ENCODE measurements at places on chromosomes 6 and 20. TPM values are rescaled to one million over a fixed set of nuclear protein-coding genes. Genes with fewer than 3 reads are reported as not detected.

The BHLHE23 gene
- not detected for total RNA-seq

DNA sequence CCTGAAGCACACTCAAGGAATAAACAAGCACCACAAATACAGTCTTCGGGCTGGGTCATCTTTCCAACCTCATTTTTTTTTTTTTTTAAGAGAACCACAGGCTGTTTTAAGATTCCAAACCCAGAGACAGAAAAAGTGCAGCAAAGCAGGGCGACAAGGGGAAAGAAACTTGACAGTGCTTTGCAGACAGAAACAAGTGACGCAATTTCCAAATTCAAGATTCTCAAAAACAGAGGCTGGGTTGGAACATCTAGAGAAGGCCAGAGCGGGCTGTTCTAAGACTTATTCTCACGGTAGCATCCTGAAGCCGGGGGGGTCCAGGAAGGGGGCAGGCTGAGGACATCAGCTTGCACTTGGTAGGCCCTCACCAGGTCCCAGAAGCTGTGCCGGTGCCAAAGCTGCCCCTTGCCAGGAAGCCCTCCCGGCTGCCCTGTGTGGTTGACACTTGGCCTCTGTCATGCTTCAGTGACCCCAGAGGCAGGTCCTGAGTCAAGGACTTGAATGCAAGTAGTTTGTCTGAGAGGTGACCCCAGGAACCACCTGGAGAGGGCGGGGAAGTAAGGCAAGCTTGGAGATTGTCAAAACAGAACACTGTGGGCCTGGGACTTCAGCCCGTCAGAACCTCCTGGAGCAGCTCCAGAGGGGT, 50.5 kb downstream of the BMP7 start:
- DNase-seq, result no peak

GRCh38 chr6:148441454-148441911, 98.8 kb downstream of the SASH1 start:
- no peak for DNase-seq

GRCh38 chr20:1310506-1311190, 18.3 kb downstream of the SDCBP2 start:
- DNase-seq, result no peak

DNA sequence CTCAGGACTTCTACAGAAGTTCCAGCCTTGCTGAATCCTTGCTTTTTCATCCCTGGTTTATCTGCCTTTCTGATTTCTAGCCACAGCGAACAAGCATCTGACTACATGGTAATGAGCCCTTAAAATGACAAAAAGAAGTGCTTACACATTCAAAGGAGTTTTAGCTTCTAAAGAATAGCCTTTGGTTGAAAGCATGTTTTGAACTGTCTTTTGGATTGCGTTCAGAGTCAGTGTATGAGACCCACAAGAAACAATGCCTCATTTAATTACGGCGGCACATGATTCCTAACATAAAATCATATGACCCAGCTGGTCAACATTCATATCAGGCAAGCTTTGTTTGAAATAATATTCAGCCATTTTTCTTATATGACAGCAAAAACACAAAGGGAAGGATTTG, 784.2 kb downstream of the KIF16B start:
- DNase-seq, result no peak

- no peak for DNase-seq
These were observed 3.2 kb upstream of the SLC17A9 start for GRCh38 chr20:62949153-62949821.

The PFDN6 gene
- 27.1 TPM for total RNA-seq

DNA sequence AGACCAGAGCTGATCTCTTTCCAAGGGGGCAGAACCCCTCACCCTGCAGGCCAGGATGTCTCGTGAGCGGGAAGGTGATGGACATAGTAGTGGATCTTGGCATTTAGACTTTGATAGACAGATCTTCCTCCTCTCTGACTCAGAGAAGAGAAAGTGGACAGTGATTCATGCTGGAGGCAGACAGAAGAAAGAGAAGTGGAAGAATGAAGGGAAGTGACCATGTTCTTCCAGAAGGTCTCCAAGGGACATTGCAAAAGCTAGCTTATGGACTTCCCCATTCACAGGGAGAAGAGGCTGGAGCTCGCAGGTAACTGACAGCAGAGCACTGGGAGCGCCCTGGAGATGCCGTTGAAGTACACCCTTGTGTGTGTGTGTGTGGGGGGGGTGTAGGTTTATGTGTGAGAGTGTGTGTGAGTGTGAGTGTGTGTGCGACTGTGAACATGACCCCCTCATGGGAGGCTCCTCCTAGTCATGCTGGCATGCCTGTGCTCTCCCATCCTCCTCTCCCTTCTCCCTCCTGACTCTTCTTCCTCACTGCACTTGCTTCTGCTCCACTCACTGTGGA, 8.0 kb upstream of the RAET1L start:
- DNase-seq, result no peak

- no peak for DNase-seq
These were observed 122.0 kb upstream of the ID4 start for GRCh38 chr6:19715167-19715551.
